ENCODE measurements at places on chromosomes 7 and 10. TPM values are rescaled to one million over a fixed set of nuclear protein-coding genes. Genes with fewer than 3 reads are reported as not detected.

Gene TCAF2
- 8.0 TPM for total RNA-seq

Gene ENTPD7
- total RNA-seq, result 16.5 TPM

Gene METTL2B
- total RNA-seq, result 11.9 TPM

Gene TDRD1
- total RNA-seq, result not detected

Gene TNRC18
- 36.9 TPM for total RNA-seq

Gene PAPOLB
- not detected for total RNA-seq

Gene FBXO24
- total RNA-seq, result 0.54 TPM

GRCh38 chr7:138898255-138898654 lies 82.9 kb downstream of the KIAA1549 start:
- H3K36me3 ChIP-seq, result no peaks in the 10 kb centered on the region
- no peak for DNase-seq
- no peak overlapping the region for H3K4me3 ChIP-seq
- no peak overlapping the region for H3K27ac ChIP-seq
- no peaks in the 10 kb centered on the region for H3K27me3 ChIP-seq

DNA sequence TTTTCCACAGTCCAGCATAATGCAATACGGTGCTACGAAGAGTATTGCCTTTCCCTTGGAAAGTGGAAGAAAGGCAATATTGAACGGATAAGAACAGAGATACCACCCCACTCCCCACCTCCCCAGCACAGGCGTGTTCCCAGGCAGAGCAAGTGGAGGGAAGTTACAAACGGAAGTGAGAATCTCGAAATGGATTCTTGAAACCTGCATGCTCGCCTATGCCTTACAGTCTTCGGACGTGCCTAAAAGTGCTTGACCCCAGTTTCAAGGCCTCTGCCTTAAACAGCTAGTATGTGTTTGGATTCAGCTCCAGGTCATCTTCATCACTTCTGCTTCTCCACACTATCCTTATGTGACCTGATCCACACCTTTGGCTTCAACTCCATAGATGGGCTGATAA lies 35.0 kb upstream of the USP6NL start:
- H3K27ac ChIP-seq, result no peak overlapping the region
- no peaks in the 10 kb centered on the region for H3K27me3 ChIP-seq
- H3K36me3 ChIP-seq, result no peaks in the 10 kb centered on the region
- DNase-seq, result no peak
- H3K4me1 ChIP-seq, result no peaks in the 10 kb centered on the region
- H3K4me3 ChIP-seq, result no peak overlapping the region

DNA sequence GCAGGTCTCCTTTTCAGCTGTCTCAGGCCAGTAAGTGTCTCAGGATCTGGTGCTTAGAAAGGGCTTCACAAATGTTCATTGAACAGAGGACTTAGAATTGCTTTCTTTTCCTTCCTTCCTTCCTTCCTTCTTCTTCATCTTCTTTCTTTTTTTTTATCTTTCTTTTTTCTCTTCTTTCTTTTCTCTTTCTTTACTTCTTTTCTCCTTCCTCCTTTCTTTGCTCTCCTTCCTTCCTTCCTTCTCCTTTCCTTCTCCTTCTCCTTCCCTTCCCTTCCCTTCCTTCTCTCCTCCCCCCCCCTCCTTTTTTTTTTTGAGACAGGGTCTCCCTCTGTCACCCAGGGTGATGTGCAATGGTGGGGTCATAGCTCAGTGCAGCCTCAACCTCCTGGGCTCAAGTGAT lies 34.6 kb downstream of the COL26A1 start:
- no peak for DNase-seq
- no peaks in the 10 kb centered on the region for H3K27me3 ChIP-seq
- no peaks in the 10 kb centered on the region for H3K4me1 ChIP-seq
- H3K27ac ChIP-seq, result no peak overlapping the region
- H3K36me3 ChIP-seq, result no peaks in the 10 kb centered on the region
- H3K4me3 ChIP-seq, result no peak overlapping the region

DNA sequence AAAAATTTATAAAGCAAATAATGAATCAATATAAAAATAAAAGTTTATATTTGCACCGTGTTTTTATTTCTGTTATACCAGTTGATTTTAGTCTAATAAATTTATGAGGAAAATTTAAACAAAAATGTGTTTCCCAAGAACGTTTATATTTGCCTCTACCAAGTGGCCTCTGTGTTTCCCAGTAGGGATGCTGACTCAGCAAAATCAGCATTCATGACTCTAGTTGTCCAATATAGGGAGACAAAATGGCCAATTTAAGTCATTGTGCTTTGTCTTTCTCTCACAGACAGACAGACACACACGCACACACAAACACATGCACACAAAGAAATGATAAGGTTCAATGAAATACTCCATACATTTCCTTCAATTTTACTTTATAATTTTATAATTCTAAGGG lies 942.5 kb upstream of the ZWINT start:
- H3K27ac ChIP-seq, result no peak overlapping the region
- no peaks in the 10 kb centered on the region for H3K36me3 ChIP-seq
- no peaks in the 10 kb centered on the region for H3K4me1 ChIP-seq
- no peaks in the 10 kb centered on the region for H3K27me3 ChIP-seq
- H3K4me3 ChIP-seq, result no peak overlapping the region

GRCh38 chr10:22824984-22825383 lies 102.9 kb upstream of the ARMC3 start:
- no peak overlapping the region for H3K4me3 ChIP-seq
- H3K4me1 ChIP-seq, result no peaks in the 10 kb centered on the region
- no peak for DNase-seq
- no peaks in the 10 kb centered on the region for H3K36me3 ChIP-seq
- no peaks in the 10 kb centered on the region for H3K27me3 ChIP-seq

- H3K27me3 ChIP-seq, result no peaks in the 10 kb centered on the region
- no peaks in the 10 kb centered on the region for H3K36me3 ChIP-seq
- no peak for DNase-seq
- no peak overlapping the region for H3K4me3 ChIP-seq
- H3K4me1 ChIP-seq, result no peaks in the 10 kb centered on the region
These were observed 178.6 kb downstream of the EMX2 start for GRCh38 chr10:117720931-117721835.

DNA sequence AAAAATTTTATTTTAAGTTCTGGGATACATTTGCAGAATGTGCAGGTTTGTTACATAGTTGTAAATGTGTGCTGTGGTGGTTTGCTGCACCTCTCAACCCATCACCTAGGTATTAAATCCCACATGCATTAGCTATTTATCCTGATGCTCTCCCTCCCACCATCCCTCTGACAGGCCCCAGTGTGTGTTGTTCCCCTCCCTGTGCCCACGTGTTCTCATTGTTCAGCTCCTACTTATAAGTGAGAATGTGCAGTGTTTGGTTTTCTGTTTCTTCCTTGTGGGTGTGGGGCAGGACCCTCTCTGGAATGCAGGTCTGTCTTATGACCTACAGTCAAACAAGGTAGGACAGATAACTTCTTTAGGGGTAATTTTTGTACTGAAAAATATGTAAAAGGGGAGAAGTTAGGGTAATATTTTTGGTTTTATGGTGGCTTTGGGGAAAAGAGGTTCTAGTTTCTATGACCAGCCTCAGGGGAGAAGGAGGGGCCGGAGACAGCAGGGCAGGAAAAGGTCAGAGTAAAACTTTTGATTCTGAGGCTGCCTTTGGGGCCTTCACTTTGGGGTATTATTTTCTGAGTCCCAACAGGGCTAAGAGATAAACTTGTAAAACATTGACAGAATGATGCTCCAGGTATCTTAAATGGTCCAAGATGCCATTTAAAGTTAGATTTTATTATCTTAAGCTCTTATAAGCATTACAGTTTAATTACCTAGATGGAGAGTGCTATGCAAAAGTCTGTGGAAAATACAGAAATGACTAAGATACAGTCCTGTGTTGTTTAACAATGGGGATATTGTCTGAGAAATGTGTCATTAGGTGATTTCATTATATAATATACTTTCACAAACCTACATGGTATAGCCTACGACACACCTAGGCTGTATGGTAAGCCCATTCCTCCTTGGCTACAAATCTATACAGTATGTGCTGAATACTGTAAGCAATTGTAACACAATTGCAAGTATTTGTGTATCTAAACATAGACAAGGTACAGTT lies 354.8 kb downstream of the ABCA13 start:
- no peaks in the 10 kb centered on the region for H3K36me3 ChIP-seq
- H3K27ac ChIP-seq, result no peak overlapping the region
- H3K4me3 ChIP-seq, result no peak overlapping the region

DNA sequence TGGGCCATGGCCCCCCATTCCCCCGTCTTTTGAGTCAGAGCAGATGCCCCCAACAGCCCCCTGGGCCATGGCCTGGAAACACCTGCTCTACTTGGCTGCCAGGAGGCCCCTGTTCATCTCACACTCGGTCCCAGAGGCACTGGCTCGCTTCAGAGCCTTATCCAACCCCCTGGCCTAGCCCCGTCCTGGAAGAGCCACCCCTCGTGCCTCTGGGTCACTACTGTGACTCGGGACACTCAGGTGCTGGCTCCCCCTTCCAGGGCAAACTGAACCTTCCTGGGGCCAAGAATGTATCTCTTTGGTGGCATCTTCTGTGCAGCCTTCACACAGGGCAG lies 7.0 kb downstream of the POLR2J start:
- peaks cover 21% of the 10 kb centered on the region for H3K4me1 ChIP-seq
- DNase-seq, result peak; percentile 34
- H3K27ac ChIP-seq, result no peak overlapping the region
- H3K4me3 ChIP-seq, result no peak overlapping the region

GRCh38 chr10:132721725-132722124 lies 64.2 kb downstream of the NKX6-2 start:
- no peaks in the 10 kb centered on the region for H3K27me3 ChIP-seq
- H3K36me3 ChIP-seq, result no peaks in the 10 kb centered on the region
- no peak overlapping the region for H3K4me3 ChIP-seq

- no peaks in the 10 kb centered on the region for H3K4me1 ChIP-seq
- peak overlapping the region; percentile 48 for H3K4me3 ChIP-seq
- H3K27ac ChIP-seq, result no peak overlapping the region
- H3K36me3 ChIP-seq, result no peaks in the 10 kb centered on the region
- DNase-seq, result no peak
These were observed 1.5 kb downstream of the ITGB8 start for GRCh38 chr7:20331910-20332813.

GRCh38 chr10:79112881-79113431 lies 44.2 kb downstream of the ZMIZ1 start:
- DNase-seq, result peak; percentile 71
- H3K36me3 ChIP-seq, result no peaks in the 10 kb centered on the region
- H3K4me3 ChIP-seq, result no peak overlapping the region
- H3K4me1 ChIP-seq, result peaks cover 32% of the 10 kb centered on the region
- no peaks in the 10 kb centered on the region for H3K27me3 ChIP-seq

DNA sequence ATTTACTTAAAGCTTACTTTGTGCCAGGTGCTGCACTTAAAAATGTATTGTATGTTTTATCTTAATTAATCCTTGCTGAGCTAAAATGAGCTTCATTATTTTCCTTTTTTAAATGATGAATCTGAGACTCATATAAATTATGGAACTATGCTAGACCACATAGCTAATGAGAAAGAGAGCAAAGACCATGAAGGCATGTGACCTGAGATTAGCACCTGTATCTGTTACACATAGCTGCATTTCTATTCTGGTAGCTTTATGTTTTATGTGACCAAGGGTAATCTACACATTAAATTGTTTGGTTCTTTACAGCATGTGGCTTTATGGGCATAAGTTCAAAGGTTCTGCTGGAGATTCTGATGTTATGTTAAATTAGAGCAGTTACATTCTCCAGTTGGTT lies 839.1 kb upstream of the SORCS1 start:
- no peak overlapping the region for H3K27ac ChIP-seq
- no peak overlapping the region for H3K4me3 ChIP-seq

GRCh38 chr7:20062932-20063331 lies 154.3 kb downstream of the MACC1 start:
- H3K4me3 ChIP-seq, result no peak overlapping the region
- H3K4me1 ChIP-seq, result no peaks in the 10 kb centered on the region
- DNase-seq, result no peak
- H3K27ac ChIP-seq, result no peak overlapping the region
- no peaks in the 10 kb centered on the region for H3K36me3 ChIP-seq

DNA sequence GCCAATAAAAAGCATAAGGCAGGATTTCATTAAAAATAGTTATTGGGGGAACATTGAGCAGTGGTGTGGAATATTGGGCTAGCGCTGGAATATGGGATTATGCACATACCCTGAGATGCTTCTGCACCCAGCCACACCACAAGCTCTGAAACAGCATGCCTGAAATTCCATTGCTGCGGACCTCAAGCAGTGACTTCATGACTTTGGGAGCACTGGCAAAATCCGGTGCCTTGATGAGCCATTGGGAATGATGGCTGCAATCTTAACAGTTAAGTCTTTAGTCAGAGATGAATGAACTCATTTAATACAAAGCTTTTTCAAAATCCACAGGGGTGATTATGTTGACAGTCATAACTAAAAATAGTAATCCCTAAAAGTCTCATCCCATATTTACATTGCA lies 274.7 kb upstream of the MTPN start:
- no peaks in the 10 kb centered on the region for H3K36me3 ChIP-seq
- no peak for DNase-seq
- no peaks in the 10 kb centered on the region for H3K27me3 ChIP-seq
- no peaks in the 10 kb centered on the region for H3K4me1 ChIP-seq

DNA sequence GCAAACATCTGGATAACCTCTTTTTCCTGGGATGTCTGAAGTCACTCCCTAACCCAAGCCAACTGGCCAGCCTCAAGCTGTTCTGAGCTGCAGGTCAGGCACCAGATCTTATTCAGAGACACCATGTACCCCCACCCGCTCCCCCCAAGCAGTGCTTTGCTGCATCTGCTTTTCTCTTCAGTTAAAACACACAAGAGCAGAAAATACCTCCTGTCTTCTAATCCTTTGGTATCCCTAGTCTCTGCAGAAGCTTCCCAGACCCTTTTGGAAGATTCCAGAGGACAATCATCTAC lies 3.0 kb downstream of the ZNF488 start:
- no peaks in the 10 kb centered on the region for H3K27me3 ChIP-seq
- no peak overlapping the region for H3K27ac ChIP-seq
- no peaks in the 10 kb centered on the region for H3K36me3 ChIP-seq
- DNase-seq, result no peak
- H3K4me3 ChIP-seq, result no peak overlapping the region
- no peaks in the 10 kb centered on the region for H3K4me1 ChIP-seq

GRCh38 chr10:111338805-111339204 lies 262.0 kb downstream of the ADRA2A start:
- H3K36me3 ChIP-seq, result no peaks in the 10 kb centered on the region
- H3K4me1 ChIP-seq, result no peaks in the 10 kb centered on the region
- no peak overlapping the region for H3K4me3 ChIP-seq
- H3K27me3 ChIP-seq, result no peaks in the 10 kb centered on the region
- no peak overlapping the region for H3K27ac ChIP-seq

All from right lobe of liver (tissue), 6 donors.